ENCODE measurements at places on chromosomes 1 and 21.
A peak's percentile ranks its signal among the peaks of the same experiment; 100 is the strongest.

GRCh38 chr1:53553734-53554509 lies 94.7 kb downstream of the DMRTB1 start:
- no peak for DNase-seq

GRCh38 chr1:230758709-230759368 lies 11.7 kb downstream of the CAPN9 start:
- DNase-seq, result no peak

GRCh38 chr21:43637530-43638158 lies 21.6 kb downstream of the HSF2BP start:
- DNase-seq, result no peak

- DNase-seq, result peak; percentile 33
Measured at GRCh38 chr1:15304708-15305467, 57.9 kb downstream of the FHAD1 start.

DNA sequence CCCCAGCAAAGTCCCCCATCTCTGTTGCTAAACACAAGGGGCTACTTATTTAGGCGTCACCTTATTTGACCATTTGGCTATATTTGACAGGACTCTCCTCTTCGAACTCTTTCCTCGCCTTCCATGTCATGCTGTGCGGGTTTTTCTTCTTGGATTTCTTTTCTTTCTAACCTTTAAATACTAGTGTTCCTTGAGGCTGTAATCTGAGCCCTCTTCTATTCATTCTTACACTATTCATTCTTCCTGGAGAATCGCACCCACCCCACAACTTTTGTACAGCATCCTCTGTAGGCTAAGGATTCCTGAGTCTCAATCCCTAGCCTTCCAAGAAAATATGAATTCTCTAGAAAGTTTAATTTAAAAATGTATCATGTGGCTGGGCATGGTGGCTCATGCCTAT lies 61.7 kb upstream of the C1orf115 start:
- DNase-seq, result no peak

- peak; percentile 46 for DNase-seq
Measured at GRCh38 chr1:51331206-51332100, 1.1 kb upstream of the TTC39A start.

GRCh38 chr1:185769136-185769535 lies 34.9 kb downstream of the HMCN1 start:
- DNase-seq, result no peak

DNA sequence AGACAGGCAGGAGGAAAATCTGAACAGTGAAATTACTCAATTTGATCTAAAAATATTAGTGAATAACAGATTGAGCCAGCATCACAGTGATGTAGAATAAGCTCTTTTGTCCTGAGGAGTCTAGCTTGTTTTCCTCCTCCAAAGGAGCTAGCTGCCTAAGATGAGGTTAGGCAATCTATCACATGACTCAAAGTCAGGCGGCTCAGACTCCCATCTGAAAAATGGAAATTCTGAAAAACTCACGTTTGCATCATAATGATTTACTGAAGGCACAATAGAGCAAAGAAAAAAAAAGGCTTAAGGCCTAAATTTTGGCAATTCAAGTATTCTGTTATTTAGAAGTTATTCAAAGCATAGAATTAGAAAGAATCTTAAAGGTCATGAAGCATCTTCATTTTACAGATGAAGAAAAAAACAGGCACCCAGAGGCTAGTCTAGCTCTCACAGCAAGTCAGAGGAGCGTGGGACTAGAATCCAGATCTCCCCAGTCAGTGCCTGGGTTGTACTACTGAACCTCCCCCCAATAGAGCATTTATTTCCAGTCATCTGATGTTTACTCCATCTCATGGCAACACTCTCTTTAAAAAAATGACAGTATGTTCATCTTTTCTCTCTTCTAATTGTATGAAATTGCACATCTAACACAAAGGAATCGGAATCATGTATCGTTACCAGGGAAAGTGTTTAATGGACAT lies 62.5 kb upstream of the ATF3 start:
- DNase-seq, result no peak
